T1000 (cell line): ENCODE measurements at places on chromosomes 3 and 15.

- no peak for DNase-seq
Observed at GRCh38 chr3:52836986-52837385, 2.2 kb upstream of the MUSTN1 start.

DNA sequence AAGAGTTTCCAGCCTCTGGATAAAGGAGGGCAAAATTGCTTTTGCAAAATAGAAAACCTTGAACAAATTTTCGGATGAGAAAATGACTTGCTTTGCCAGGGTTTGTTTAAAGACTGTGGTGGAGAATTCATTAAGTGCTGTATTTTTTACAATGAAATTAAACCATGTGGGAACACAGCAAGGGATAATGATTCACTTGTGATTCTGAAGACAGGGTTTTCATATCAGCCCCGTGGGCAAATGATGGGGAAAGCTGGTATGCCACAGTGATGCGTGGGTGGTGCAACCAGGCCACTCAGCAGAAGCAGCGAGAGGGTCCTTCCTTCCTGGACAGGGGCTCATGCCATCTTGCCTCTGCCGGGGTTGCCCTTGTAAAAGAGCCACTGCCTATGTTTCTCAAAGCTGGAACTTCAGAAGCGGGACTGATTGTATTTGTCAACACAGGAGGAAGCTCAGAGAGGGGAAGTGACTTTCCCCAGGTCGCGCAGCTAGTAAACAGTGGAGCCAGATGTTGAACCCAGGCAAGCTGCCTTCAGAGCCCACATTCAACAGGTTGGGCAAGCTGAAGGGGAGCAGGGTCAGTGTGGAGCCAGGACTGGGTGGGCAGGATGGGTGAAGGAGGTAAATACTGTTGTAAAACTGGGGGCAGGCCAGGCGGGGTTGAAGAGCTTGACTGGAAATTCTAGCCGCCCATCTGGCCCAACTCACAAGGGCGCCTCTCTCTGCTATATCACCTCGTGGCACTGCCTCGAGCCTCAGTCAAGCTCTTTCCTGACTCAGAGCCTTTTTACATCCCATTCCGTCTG, 79.1 kb downstream of the TOP2B start:
- peak; percentile 32 for DNase-seq

DNA sequence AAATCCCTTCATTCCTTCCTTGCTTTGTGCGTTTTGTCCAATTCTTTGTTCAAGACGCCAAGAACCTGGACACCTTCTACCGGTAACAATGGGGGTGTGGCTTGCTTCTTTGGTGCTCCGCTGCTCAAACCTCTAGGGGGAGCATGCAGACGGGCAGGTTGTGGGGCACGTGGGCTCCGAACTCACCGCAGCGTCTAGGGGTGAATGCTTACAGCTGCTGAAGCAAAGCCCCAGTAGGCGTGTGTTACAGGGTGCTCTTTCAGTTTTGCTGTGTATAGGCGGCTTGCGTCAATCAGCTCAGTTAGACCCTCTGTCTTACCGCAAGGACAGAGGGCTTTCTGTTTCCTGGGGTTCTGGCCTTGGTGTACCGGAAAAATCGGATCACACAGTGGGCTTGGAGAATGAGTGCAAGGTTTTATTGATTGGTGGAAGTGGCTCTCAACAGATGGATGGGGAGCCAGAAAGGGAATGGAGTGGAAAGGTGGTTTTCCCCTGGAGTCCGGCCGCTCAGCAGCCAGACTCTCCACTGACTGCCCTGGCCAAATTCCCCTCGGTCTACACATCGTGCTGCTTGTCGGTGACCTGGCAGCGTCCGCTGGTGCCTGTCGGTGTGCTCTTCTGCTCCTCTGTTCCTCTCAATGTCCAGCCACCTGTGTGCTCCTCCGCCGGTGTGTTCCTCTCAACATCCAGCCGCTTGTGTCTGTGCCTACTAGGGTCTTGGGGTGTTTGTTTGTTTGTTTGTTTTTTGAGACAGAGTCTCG, 1.2 kb upstream of the LRRC34 start:
- no peak for DNase-seq

GRCh38 chr3:156795890-156796481, 30.2 kb upstream of the LEKR1 start:
- DNase-seq = no peak

DNA sequence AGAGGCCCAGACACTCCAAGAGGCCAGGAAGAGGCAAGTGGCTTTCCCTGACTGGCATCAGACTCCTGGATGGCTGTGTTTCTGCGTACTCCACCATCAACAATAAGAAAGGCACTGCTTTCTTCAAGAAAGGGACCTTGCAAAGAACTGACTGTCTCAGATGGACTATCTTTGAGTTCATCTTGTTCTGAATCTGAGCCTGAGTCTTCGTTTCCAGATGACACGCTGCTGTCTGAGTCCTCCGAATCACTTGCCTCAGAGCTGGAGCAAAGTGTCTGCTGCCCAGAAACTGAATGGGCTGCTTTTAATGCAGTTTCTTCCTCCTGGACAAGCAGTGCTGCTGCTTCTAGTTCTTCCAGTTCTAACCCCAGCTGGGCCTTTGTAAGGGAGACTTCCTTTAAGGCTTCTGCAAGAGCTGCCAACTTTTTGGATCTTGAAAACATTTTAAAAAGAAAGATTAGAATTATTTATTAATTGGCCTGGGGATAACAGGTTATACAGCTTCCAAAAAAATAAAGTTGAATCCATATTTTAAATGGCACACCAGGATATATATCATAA, 97.8 kb downstream of the SHQ1 start:
- no peak for DNase-seq

GRCh38 chr3:31791090-31791430, 190.0 kb downstream of the OSBPL10 start:
- no peak for DNase-seq

- no peak for DNase-seq
Observed at GRCh38 chr15:28955160-28955992, 69.6 kb downstream of the APBA2 start.

DNA sequence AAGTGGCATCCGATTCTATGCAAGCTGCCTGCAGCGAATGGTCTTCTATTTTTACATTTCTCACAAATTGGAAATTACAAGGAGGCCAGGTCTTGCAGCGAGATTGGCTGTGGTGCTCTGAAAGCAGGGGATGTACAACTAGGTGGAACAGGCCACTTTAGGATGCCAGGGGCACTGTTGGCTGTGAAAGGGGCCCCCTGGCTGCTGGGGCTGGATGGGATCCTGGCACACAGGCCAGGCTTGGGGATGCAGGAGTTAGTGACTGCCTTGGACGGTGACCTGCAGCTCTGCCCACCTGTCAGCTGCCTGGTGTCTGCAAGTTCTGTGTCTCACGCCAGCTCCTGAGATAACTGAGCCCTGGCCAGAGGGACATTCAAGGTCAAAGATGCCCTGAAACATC, 4.6 kb downstream of the SLC6A1 start:
- no peak for DNase-seq

DNA sequence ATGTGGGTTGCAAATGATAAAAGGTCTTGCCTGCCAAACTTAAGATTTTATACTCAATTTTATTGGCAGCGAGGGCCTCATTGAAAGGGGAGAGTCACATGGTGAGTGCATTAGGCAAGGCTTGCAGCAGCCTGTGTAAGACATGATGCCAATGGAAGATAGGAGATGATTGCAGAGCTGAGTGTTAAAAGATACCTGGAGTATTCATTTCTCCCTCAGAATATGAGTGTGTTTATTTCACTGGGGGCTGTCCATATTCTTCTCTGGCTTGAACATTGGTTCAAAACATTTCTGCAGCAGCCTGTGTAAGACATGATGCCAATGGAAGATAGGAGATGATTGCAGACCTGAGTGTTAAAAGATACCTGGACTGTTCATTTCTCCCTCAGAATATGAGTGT, 165.2 kb upstream of the NUDT16 start:
- DNase-seq = no peak

GRCh38 chr3:108804437-108804836, 18.1 kb upstream of the TRAT1 start:
- no peak for DNase-seq

DNA sequence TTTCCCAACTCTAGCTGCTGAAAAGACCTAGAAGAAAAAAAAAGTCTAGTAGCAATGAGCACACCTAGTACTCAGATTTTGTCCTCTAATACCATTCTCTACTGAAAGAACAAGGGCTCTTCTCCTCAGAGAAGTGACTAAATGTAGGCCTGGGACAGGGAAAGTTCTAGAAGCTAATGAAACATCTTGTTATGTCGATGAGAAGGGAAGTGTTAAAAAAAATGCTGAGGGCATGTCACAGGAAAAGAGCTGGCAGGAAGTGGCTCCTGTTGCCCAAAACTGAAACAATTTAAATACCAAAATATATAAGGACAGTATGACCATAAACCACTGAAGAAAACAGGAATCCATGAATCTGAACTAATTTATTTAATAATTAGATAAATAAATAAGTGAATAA, 581.4 kb upstream of the TBL1XR1 start:
- DNase-seq = no peak

DNA sequence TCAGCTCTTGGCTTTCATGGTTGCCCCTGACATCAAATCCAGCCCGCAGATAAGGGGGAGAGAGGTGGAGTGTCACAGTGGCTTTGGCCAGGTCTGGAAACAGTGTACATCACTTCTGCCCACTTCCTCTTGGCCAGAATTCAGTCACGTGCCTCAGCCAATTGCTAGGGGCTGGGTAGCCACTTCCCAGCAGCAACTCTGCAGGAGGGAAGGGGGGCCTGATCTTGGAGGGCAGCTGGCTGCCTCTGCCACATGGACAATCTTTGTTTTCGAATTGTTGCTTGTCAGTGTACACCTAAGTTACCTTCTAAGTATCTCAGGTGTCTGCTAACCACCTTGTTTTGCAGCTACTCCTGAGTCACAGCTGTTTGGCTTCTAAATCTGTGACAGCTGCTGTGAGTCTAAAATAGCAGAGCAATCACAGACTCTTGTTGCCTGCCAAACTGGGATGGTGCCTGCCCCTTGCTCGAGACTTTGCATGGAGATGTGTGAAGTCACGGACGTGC, 41.0 kb upstream of the LIMD1 start:
- no peak for DNase-seq

DNA sequence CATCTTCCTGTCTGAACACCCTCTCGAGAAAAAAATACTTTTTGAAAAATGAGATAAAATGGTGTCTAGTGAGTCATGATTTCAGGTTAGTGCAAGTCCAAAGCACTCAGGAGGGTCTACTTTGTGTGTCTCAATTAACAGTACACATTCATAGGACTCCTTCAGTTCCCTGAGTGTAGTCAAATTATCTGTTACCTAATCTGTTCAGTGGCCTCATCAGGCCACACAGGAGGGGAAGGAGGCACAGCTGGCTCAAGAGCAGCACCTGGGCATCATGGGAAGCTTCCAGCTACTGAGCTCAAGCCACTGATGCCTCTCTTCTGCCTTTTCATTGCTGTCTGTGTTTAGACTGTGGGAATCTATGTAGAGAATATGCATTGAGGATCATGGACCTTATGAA, 341.4 kb upstream of the SGO1 start:
- no peak for DNase-seq

DNA sequence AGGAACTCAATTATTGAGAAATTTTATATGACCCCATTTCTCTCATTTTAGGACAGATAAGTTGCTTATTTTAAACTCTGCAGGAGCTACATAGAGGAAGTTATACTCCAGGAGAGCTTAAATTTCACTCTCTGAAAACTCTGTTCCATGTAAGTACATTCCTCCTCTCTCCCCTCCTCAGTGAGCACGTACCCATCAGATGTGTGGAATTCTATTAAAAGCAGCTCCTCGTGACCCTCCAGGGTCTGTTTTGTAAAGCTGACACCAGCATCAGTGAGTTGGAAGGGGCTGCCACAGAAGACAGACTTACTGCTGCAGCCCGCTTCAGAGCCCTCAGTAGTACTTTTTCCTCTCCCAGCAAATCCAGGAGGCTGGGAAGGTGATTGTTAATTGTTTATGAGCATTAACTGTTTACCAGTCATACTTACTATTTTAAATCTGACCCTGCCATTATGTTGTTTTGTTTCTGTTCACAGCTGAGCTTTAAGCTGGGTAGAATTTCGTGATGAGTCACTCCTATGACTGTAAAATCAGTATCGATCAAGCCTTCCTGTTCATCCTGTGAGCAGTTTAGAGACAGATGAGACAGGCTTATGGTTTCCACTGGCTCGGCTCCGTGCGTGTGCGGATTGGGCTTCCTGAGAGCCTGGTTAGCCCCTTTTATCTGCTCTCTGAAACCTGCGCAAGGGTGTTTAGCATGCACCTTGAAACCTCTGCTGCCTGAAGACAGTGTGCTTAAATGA, 20.4 kb downstream of the IGF1R start:
- DNase-seq = no peak

DNA sequence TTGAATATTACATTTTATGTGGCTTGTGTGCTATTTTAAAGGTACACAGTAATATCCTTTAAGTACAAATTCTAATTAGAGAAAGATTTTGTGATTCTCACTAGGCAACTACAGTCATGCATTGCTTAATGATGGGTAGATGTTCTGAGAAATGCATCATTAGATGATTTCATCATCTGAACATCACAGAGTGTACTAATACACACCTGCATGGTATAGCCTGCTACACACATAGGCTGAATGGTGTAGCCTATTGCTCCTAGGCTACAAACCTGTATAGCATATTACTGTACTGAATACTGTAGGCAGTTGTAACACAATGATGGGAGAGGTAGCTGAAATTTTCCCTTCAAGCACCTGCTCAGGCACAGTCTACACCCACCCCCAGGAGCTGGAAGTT, 217.4 kb upstream of the EOMES start:
- no peak for DNase-seq

- DNase-seq = no peak
Observed at GRCh38 chr3:30577788-30578187, 28.6 kb upstream of the TGFBR2 start.

- peak; percentile 4 for DNase-seq
Observed at GRCh38 chr3:158909870-158910269, 108.0 kb downstream of the MFSD1 start.

GRCh38 chr15:100703032-100703578, 100.7 kb downstream of the ASB7 start:
- DNase-seq = no peak

DNA sequence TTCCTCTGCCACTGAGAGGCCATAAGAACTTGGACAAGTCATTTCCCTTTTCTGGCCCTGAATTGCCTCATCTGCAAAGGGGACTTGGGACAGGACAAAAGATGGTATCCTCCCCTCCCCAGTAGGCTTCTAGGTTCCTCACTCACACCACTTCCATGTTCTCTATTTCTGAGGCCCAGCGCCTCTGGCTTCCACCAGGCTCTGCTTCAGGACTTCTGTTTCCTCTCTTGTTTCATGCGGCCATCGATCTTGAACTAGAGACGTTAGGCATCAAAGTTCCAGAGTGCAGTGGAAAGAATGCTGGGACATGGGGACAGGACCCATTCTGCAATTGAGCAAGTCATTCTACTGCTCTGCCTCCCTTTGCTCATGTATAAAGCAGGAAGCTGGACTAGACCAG, 1.7 kb downstream of the TM4SF4 start:
- no peak for DNase-seq
